ENCODE measurements at places on chromosomes 11 and 22.

GRCh38 chr22:36384766-36385481 is 2.8 kb downstream of the MYH9 start:
- peak; percentile 78 for DNase-seq

DNA sequence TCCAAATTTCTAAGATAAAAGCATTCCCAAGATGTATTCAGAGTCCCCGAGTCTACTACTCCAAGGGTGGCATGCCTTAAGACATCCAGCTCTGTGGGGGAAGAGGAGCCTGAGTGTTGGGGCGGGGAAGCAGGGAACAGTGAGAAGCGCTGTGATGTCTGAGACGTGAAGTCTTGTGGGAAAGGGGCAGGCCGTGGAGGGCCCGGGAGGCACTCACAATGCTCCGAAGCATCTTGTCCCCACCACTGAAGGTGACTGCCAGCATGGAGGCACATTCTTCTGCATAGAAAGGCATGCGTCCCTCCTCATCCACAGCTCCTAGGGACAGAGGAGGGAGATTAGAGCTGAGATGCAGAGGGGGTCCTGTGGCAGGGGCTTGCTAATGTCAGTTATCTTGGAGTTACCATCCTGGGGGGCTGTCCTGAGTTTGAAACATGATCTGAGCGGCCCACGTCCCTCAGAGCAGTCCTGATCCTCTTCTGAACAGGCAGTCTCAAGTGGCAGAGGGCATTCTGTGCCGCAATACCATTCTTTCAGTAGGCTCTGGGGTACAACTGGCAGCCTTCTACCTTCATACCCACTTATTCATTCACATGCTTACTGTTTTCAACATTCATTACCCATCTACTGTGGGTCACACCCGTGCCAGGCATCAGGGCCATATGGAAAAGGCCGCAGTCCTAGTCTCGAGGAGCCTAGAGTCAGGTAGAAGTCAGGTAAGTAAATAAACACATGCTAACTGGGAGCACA is 8.7 kb downstream of the PCSK7 start:
- no peak for DNase-seq

- no peak for DNase-seq
Observed at GRCh38 chr11:20093775-20094174, 66.5 kb downstream of the DBX1 start.

DNA sequence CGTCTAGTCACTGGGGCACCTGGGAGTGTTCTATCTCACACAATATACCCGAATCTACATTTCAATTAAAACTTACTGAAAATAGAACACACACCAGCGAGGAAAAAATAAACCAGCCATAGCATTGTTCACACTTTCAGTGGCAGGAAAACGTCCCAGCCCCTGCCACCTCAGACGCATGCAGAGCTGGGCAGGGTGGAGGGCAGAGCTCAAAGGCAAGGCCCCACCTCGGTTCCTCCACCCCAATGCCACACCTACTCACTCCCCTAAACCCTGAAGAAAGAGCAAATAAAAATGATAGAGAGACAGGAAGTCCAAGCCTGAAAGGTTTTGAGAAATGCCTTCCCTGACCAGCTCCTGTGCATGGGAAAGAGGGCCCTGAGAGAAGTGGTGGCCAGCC is 14.8 kb downstream of the B3GNT6 start:
- DNase-seq: no peak

DNA sequence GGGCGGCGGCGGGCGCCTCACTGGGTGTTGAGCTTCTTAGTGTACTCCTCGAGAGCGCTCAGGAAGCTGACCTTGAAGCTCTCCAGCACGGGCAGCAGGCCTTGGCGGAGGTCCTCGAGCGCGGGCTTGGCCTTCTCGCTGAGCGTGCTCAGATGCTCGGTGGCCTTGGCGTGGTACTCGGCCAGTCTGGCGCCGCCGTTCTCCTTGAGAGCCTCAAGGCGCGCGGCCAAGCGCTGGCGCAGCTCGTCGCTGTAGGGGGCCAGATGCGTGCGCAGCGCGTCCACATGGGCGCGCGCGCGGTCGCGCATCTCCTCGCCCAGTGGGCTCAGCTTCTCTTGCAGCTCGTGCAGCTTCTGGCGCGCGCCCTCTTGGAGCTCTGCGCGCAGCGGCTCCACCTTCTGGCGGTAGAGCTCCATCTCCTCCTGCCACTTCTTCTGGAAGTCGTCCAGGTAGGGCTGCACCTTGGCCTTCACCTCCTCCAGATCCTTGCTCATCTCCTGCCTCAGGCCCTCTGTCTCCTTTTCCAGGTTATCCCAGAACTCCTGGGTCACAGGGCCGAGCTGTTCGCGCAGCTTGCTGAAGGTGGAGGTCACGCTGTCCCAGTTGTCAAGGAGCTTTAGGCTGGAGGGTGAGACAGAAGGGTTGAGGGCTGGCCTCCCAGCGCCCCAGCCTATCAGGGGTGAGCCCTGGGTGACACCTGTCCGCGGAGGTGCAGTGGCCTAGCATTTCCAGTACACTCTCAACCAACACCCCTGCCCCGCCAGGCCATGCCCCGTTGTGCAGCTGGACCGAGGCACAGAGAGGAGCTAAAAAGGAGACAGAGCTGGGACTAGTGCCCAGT is 1.4 kb downstream of the APOA1 start:
- DNase-seq: peak; percentile 87

DNA sequence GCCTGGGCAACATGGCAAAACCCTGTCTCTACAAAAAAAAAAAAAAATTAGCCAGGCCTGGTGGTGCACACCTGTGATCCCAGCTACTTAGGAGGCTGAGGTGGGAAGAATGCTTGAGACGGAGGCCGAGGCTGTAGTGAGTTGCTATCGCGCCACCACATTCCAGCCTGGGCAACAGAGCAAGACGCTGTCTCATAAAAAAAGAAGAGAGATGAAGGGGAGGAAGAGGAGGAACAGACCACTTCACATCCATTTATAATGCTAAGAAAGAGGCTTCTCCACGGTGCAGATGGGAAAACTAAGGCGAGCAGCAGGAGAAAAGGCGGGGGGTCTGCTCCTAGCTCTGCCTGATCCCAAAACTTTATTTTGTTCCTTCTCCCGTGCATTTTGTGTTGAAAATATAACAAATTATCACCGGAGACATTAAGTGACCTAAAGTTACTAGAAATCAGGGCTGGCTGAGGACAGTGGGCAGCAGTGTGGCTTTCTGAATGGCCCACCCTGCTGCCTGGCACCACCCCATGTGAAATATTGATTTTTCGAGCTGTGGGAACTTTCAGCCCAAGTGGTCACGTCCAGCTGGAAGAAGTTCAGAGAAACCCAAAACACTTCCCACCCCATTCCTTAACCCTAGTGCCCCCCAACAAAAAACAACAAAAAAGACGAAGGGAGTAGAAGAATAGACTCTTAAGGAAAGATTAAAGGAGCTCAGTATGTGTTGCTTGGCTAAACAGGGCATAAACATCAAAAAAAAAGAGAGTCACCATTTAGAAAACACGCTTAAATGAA is 9.5 kb downstream of the MYH9 start:
- no peak for DNase-seq

- DNase-seq: peak; percentile 23
Observed at GRCh38 chr11:76209973-76210930, 4.0 kb upstream of the WNT11 start.

- DNase-seq: no peak
Observed at GRCh38 chr22:49871482-49871881, 17.8 kb downstream of the ZBED4 start.

GRCh38 chr11:74123008-74123448 is 47.8 kb downstream of the C2CD3 start:
- no peak for DNase-seq

- DNase-seq: no peak
Observed at GRCh38 chr11:32817181-32817851, 12.4 kb upstream of the PRRG4 start.

DNA sequence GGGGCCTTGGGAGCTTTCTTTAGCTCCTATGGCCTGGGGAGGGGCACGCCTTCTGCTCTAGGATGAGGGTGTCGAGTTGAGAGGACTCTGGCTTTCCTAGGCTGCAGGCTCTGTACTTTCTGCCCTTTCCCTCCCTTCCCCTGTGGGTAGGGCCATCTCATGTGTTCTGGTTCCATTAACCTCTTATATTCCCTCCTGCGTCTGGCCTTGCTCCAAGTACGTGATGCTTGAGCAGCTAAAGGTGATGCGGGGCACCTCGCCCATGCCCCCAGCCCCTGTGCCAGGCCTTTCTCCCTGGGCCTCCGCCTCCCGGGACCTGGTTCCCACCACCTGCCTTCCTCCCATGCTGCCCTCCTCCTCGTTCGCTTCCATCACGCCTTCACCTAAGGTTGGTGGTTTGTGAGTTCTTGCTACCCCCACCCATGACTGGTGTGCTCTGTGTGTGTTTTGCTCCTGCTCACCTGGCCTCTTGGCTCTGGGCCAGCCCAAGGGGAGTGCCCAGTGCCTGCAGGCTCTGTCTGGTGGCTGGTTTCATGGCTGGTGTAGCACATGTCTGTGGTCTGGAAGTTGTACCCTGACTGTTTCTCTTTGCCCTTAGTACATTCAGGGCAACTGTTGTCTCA is 34.1 kb downstream of the PHLDB1 start:
- DNase-seq: no peak

DNA sequence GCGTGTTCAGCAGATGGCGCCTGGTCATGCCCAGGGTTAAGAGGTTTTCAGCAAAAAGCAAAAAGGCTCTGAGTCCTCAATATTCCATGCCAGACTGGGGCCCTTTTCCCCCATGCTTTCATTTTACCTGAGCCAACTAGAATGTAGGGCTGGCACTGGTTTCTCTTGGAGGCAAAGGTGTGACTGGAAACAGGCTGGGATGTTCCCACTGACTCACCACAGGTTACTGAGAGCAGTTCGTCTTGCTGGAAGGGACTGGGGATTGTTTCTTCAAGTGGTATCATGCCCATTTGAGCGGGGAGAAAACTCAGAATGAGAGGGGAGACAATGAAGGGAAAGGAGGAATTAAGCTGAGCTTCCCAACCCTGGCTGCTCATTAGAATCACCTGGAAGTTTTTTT is 243.9 kb downstream of the TENM4 start:
- no peak for DNase-seq

DNA sequence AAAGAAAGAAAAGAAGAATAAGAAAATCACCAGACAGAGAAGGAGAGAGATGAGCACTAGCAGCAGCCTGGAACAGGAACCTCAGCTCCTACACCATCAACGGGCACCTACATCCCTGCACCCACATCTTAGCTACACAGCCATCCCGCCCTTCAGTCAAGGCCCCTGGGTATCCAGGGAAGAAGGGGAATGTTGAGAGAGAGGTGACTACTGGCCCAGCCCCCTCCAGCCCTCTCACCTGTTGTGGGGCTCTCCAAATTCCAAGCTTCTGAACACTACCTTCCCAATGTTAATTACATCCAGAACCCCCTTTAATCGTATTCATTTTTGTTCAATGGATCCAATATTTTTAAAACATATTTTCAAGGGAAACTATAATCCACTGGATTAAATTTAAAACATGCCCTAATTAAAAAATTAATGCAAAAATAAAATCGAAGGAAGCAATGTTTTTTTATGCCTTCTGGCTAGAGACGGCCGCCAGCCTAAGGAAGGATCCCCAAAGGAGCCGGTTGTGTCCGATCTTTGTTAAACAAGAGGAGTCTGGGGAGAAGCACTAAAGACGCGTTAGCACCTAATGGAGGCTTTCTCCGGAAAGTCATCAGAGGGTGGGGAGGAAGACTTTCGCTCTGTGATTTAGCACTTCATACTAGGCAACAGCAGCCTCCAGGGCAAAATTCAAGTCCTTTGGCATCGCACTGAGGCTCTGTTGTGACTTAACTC is 9.5 kb downstream of the TPST2 start:
- no peak for DNase-seq

DNA sequence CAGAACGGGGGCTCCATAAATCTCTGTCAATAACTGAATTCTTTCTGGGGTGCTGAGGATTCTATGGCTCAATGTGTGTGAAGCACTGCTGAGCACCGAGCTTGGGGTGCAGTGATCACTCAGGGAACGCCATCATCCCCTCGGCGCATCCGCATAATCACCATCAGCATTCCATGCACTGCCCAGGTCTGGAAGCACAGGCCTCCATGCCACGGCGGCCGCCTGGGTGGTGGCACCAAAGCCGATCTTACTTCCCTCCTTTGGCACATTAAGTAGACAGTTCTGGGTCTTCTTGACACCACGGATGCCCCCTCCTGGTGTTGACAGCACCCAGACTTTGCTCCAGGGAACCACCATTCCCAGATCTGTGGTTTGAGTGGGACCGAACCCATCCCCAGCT is 15.6 kb downstream of the LTO1 start:
- DNase-seq: no peak

GRCh38 chr11:43943931-43944751 is 1.7 kb downstream of the C11orf96 start:
- no peak for DNase-seq

GRCh38 chr11:41320238-41320637 is 139.2 kb downstream of the LRRC4C start:
- DNase-seq: no peak

GRCh38 chr11:65609229-65609628 is 4.8 kb downstream of the MAP3K11 start:
- no peak for DNase-seq

GRCh38 chr11:98600103-98600502 is 420.6 kb upstream of the CNTN5 start:
- no peak for DNase-seq

- no peak for DNase-seq
Observed at GRCh38 chr11:36037031-36037430, 93.2 kb downstream of the LDLRAD3 start.

- peak; percentile 14 for DNase-seq
Observed at GRCh38 chr11:19711911-19712280, 741 bp upstream of the NAV2 start.

- DNase-seq: peak; percentile 26
Observed at GRCh38 chr22:45208993-45209838, 31.5 kb downstream of the KIAA0930 start.

GRCh38 chr11:114713756-114714155 is 35.4 kb downstream of the NXPE2 start:
- DNase-seq: no peak

DNA sequence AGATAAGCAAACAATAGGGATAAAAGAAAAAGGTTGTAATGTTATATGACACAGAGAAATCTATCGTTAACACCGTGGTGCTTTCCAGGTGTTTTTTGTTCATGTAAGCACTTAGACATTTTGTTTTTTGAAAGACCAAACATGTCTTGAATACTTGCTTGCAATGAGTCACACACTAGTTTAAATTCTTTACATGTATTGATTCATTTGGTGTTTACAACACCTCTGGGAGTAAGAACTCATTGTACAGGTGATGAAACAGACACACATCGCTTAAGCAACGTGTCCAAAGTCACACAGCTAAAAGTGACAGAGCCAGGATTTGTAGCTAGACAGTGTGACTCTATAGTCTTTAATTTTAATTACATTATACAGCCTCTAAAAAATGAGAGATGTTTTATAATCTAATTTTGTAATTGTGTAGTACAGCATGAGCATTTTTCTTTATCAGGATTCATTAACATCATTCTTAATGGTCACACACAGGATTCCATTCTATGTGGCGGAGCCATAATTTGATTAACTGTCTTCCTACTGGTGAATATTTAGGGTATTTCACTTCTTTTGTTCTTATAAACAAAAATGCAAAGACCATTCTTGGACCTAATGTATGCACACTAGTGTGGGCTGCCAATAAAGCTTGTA is 148.8 kb downstream of the DBX1 start:
- no peak for DNase-seq

GRCh38 chr11:65156256-65156655 is 13.8 kb upstream of the SPDYC start:
- no peak for DNase-seq

GRCh38 chr11:111322534-111322933 is 24.2 kb downstream of the POU2AF3 start:
- DNase-seq: no peak

- DNase-seq: no peak
Observed at GRCh38 chr11:2142762-2143202, 3.6 kb upstream of the IGF2 start.

GRCh38 chr11:33525789-33526188 is 174.8 kb downstream of the C11orf91 start:
- no peak for DNase-seq

Data from CD4-positive, alpha-beta T cell treated with Interleukin-4 for 1 hour (primary cell).